ENCODE measurements at places on chromosomes 16 and 17.

DNA sequence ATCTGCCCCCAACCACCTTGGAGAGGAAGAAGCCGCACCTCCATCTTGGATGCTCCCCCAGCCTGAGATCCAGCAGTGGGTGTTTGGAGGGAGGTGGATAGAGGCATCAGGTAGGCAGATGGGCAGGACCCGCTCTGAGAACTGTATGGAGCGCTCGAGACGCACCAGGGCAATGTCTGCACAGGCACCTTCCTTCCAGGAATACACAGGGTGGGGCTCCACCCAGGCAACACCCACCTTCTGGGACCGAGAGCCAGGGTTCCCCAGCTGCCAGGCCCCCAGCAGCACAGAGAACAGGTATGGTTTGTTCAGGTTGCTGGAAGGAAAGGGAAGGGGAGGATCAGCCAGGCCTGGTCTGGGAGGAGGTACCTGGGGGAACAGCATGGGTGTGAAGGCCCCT is 2.4 kb downstream of the PRSS22 start:
- H3K4me3 ChIP-seq, result no peak overlapping the region
- DNase-seq, result no peak
- H3K4me1 ChIP-seq, result peaks cover 18% of the 10 kb centered on the region

DNA sequence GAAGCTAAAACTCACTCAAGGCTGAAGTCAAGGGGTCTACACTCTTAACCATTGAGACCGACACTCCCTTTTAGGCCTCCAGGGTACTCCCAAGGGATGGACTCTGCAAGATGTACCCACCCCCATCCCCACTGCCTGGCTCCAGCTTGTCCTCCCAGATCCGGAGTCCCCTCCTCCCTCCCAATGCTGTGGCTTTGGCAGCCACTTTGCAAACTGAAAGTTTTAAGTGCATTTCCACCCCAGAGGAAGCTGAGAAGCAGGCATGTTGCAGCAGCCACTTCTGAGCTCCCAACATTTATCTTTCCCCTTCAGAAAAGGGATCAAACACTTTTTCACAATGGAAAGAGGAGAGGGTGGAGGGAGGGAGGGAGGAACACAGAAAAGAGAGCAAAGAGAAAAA is 115.2 kb downstream of the COPRS start:
- no peak for DNase-seq
- H3K27me3 ChIP-seq, result no peaks in the 10 kb centered on the region
- H3K36me3 ChIP-seq, result no peaks in the 10 kb centered on the region
- no peaks in the 10 kb centered on the region for H3K4me1 ChIP-seq
- no peak overlapping the region for H3K4me3 ChIP-seq

DNA sequence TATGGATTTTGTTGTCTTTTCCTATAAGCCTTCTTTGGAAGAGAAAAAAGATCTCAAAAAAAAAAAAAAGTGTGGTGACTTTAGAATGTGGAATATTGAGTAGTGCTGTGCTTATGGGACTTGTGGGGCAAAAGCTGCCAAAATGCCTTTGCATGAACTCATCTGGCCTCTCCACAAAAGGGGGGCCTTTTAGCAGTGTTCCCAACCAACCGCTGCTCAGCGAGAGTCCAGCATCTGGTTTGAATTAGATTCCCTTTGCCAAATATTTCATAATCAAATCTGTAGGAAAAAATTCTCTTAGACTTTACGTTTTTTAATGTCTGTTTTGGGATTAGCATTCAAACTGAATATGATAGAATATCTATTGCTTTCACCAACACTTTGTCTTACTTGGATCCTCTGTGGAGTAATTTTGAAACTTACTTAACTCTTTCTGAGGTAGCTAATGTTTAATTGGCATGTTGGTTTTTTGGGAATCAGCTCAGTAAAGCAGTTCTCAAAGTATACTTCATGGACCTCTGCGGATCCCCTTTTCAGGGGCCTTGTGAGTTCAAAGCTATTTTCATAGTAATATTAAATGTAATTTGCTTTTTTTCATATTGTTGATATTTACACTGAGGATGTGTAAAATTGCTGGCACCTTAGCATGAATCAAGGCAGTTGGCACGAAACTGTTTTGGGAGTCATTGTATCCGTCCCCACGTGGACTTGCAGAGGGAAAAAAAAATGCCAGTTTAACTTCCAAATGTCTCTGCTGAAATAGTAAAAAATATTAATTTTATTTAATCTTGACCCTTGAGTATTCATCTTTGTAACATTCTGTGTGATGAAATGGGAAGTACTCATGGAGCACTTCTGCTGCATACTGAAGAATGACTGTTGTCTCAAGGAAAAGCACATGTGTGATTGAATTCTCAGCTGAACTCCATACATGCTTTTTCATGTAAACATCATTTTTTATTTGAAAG is 34.7 kb upstream of the VPS4A start:
- H3K36me3 ChIP-seq, result no peaks in the 10 kb centered on the region
- no peaks in the 10 kb centered on the region for H3K4me1 ChIP-seq
- H3K27me3 ChIP-seq, result no peaks in the 10 kb centered on the region
- no peak for DNase-seq

DNA sequence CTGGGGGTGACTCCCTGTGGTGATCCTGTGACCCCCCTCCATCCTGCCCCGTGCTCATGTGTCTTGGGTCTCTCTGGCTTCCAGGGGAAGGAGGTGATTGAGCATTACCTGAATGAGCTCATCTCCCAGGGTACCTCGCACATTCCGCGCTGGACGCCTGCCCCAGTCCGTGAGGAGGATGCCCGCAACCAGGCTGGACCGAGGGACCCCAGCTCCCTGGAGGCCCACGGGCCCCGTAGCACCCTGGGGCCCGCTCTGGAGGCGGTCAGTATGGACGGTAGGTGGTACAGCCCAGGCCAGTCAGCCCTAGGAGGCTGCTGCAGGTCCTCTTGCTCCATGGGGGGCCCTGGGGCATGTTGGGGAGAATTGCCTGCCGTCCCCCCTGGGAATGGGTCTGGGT is 33.6 kb downstream of the SEC14L5 start:
- no peak for DNase-seq
- no peak overlapping the region for H3K27ac ChIP-seq
- no peaks in the 10 kb centered on the region for H3K4me1 ChIP-seq
- no peaks in the 10 kb centered on the region for H3K36me3 ChIP-seq

GRCh38 chr16:11089504-11090124 is 145.2 kb downstream of the CLEC16A start:
- H3K27me3 ChIP-seq, result no peaks in the 10 kb centered on the region
- no peak for DNase-seq
- no peak overlapping the region for H3K4me3 ChIP-seq
- peaks cover 87% of the 10 kb centered on the region for H3K4me1 ChIP-seq
- 0 out of 2 replicates have a peak overlapping the region, but pooled peaks have one; percentile 12 for H3K27ac ChIP-seq

DNA sequence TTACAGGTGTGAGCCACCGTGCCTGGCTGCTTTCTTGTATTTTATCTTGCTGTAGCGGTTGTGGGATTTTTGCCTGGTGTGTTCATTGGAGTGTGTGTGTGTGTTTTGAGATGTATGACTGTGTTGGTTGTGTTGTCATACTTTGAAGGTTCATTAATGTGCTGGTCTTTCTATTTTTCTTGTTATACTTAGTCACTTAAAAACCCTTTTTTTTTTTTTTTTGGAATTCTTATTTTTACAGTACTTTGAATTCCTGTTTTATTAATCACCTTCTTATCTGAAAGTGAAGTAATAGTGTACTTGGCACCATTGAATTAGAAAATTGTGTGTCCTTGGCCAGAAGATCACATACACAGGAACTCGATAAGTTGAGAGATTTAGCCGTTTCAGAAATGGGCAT is 30.2 kb downstream of the TENT4B start:
- H3K4me1 ChIP-seq, result no peaks in the 10 kb centered on the region
- H3K4me3 ChIP-seq, result no peak overlapping the region
- no peaks in the 10 kb centered on the region for H3K36me3 ChIP-seq
- DNase-seq, result no peak
- no peaks in the 10 kb centered on the region for H3K27me3 ChIP-seq

DNA sequence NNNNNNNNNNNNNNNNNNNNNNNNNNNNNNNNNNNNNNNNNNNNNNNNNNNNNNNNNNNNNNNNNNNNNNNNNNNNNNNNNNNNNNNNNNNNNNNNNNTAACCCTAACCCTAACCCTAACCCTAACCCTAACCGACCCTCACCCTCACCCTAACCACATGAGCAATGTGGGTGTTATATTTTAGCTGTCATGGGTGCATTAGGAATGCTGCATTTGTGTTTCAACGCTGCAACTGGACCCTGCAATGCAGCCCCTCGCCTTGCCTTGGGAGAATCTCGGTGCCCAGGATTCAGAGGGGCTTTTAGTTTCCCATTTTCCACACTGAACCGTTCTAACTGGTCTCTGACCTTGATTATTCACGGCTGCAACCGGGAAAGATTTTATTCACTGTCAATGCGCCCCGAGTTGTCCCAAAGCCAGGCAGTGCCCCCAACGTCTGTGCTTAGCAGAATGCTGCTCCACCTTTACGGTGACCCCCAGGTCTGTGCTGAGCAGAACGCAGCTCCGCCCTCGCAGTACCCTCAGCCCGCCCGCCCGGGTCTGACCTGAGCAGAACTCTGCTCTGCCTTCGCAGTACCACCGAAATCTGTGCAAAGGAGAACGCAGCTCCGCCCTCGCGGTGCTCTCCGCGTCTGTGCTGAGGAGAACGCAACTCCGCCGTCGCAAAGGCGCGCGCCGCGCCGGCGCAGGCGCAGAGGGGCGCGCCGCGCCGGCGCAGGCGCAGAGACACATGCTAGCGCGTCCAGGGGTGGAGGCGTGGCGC is 43.3 kb downstream of the POLR3K start:
- H3K4me3 ChIP-seq, result no peak overlapping the region
- no peak overlapping the region for H3K27ac ChIP-seq
- H3K36me3 ChIP-seq, result no peaks in the 10 kb centered on the region
- no peaks in the 10 kb centered on the region for H3K4me1 ChIP-seq

DNA sequence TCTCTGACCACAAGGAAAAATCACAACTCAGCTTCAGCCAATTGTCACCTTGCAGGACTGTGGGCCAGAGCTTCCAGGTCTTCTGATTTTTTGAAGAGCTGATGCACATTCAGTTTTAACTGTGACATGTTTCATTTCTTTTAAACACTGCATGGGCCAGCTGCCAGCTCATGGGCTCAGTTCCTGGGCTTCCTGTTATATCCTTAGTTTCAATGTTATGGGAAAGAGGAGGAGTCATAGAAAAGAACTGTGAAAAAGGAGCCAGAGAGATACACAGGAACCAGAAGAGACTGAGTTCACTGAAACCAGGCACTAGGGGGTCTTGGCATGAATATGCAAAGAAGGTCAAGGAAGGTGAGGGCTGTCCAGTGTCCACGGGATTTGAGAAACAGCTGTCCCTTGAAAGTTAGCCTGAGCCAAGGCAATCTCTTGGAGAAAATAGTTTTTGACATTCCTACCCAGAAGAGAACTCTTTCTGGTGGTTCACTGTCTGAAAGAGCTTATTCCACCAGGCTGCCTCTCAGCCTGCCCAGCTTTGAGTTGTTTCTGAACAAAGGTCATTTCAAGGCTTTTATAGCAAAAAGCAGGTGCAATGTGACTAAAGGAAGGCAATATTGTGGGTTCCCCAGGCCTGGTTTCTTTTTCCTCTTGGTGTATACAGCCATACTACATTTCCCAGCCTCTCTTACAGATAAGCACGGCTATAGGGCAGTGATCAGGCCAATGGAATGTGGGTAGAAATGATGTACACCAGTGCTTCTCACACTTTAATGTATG is 10.5 kb downstream of the PDILT start:
- H3K27me3 ChIP-seq, result peaks cover 8% of the 10 kb centered on the region
- H3K36me3 ChIP-seq, result no peaks in the 10 kb centered on the region
- no peaks in the 10 kb centered on the region for H3K4me1 ChIP-seq
- H3K4me3 ChIP-seq, result no peak overlapping the region

- no peaks in the 10 kb centered on the region for H3K4me1 ChIP-seq
- H3K27me3 ChIP-seq, result peaks cover 10% of the 10 kb centered on the region
- DNase-seq, result no peak
- no peaks in the 10 kb centered on the region for H3K36me3 ChIP-seq
- no peak overlapping the region for H3K27ac ChIP-seq
Measured at GRCh38 chr16:31286421-31287032, 26.8 kb downstream of the ITGAM start.

- no peak overlapping the region for H3K4me3 ChIP-seq
- H3K27me3 ChIP-seq, result no peaks in the 10 kb centered on the region
- DNase-seq, result no peak
- H3K4me1 ChIP-seq, result peaks cover 39% of the 10 kb centered on the region
Measured at GRCh38 chr17:27554152-27554551, 76.8 kb upstream of the LGALS9 start.

- no peaks in the 10 kb centered on the region for H3K27me3 ChIP-seq
- DNase-seq, result no peak
- H3K27ac ChIP-seq, result no peak overlapping the region
Measured at GRCh38 chr17:18916816-18917500, 35.0 kb upstream of the SLC5A10 start.

- peaks cover 25% of the 10 kb centered on the region for H3K36me3 ChIP-seq
- H3K4me3 ChIP-seq, result 0 out of 2 replicates have a peak overlapping the region, but pooled peaks have one; percentile 10
- H3K4me1 ChIP-seq, result peaks cover 54% of the 10 kb centered on the region
Measured at GRCh38 chr17:72421128-72422092, 300.6 kb downstream of the SOX9 start.

- peaks cover 21% of the 10 kb centered on the region for H3K4me1 ChIP-seq
- H3K36me3 ChIP-seq, result no peaks in the 10 kb centered on the region
- H3K27me3 ChIP-seq, result no peaks in the 10 kb centered on the region
- no peak for DNase-seq
- H3K4me3 ChIP-seq, result peak within 1 kb of the TSS; percentile 15
Measured at GRCh38 chr16:66925322-66925840, at the start of gene RRAD. RRAD (minus strand) TSS chr16:66925535; CDS start chr16:66925179, 356 bp downstream.

GRCh38 chr17:59420901-59421300 is 89.4 kb downstream of the YPEL2 start:
- DNase-seq, result no peak
- H3K27ac ChIP-seq, result no peak overlapping the region
- no peaks in the 10 kb centered on the region for H3K27me3 ChIP-seq
- H3K36me3 ChIP-seq, result no peaks in the 10 kb centered on the region
- peaks cover 7% of the 10 kb centered on the region for H3K4me1 ChIP-seq
- H3K4me3 ChIP-seq, result no peak overlapping the region

GRCh38 chr17:34254651-34255380 is at the start of gene CCL2:
CCL2 (plus strand) TSS chr17:34255285; CDS start chr17:34255350, 65 bp downstream.
- H3K36me3 ChIP-seq, result no peaks in the 10 kb centered on the region
- H3K4me1 ChIP-seq, result no peaks in the 10 kb centered on the region
- no peaks in the 10 kb centered on the region for H3K27me3 ChIP-seq
- no peak within 1 kb of the TSS for H3K4me3 ChIP-seq
- H3K27ac ChIP-seq, result no peak within 1 kb of the TSS
- DNase-seq, result no peak

DNA sequence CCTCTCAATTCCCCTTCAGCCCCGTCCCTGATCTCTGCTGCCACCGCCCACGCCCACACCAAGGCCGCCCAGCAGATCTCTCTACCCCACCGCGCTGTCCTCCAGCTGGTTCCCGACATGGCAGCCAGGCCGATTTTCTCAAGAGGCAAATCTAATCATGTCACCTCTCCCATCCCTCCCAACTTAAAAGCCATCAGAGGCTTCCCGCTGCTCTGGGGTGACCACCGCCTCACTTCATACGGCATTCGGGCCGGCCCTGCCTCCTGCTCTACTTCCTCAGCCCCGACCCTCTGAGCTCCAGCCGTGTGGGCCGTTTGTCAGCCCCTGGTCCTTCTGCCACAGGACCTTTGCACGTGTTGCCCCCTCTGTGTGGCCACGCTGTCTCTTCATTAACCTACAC is 63.2 kb downstream of the RPH3AL start:
- H3K27ac ChIP-seq, result no peak overlapping the region
- H3K36me3 ChIP-seq, result no peaks in the 10 kb centered on the region
- no peak for DNase-seq
- H3K4me1 ChIP-seq, result no peaks in the 10 kb centered on the region
- no peak overlapping the region for H3K4me3 ChIP-seq
